ENCODE measurements at places on chromosomes 3 and 15.

GRCh38 chr15:94620632-94621031 is 389.3 kb downstream of the MCTP2 start:
- DNase-seq: no peak

DNA sequence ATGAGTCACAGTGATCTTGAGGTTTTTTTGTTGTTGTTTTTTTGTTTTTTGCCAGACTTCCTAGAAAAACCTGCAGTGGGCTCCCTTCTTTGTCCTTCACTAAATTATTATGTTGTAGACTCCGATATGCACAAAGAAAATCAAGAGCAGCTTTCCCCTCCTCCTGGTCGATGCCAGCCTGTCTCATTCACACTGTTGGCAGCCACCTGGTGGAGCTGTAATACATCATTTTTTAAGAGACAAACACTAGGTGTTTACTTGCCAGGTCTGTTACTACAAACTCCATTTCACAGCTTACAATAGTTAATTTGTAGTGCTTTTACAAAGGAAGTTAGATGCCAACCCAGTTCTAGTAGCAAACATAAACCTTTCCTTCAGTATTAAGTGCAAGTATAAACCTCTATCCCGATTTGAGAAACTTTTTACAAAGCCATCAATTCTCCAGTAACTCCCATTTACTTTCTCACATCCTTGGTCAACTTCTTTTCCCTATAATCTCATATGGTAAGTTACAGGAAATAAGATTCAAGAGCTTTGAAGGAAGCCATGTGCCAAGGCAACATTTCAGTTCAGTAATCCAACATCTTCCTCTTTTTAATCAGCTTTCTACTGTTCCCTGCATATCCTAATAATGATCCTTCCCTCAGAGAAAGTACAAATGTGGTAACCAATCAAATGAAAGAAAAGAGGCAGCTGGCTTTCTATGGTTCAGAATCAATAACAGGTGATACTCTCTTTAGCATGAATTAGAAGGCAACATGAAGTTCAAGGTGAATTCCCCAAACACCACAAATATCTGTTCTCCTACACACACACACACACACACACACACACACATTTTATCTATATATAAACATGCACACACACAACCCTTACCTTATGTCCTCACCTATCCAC is 14.0 kb downstream of the AAGAB start:
- DNase-seq: peak; percentile 66

- DNase-seq: no peak
These were observed 32.4 kb downstream of the CCDC12 start for GRCh38 chr3:46944191-46944590.

GRCh38 chr15:20340931-20341661 is 200.5 kb downstream of the GOLGA6L6 start:
- DNase-seq: peak; percentile 82

GRCh38 chr3:69009559-69010410 is 3.7 kb downstream of the EOGT start:
- DNase-seq: no peak

DNA sequence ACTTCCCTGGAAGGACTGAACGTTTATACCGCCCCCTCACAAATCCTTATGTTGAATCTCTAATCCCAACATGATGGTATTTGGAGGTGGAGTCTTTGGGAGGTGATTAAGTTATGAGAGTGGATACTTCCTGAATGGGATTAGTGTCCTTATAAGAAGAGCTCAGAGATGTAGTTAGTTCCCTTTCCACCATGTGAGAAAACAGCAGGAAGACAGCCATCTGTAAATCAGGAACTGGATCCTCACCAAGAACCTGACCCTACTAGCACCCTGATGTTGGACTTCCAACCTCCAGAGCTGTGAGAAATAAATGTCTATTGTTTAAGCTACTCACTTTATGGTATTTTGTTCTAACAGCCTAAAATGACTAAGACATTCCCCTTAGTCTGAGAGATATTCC is 33.3 kb upstream of the SACM1L start:
- no peak for DNase-seq

DNA sequence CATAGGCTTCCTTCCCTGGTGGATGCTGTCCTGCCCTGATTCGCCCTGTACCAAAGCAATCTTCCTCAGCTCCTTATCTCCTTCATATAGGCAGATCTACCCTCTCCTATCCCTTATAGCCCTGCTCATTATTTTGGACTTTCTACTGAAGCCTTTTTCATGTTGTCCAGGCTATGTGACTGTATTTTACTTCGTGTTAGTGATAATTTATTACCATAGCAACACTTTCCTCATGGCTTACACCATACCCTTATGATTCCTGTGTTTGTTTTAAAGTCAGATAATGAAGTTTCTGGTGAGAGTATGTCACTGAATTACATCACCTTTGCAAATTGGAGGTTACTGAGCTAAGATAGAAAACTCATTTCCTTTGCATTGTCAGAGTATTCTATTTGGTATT is 352.6 kb downstream of the NLGN1 start:
- DNase-seq: no peak

DNA sequence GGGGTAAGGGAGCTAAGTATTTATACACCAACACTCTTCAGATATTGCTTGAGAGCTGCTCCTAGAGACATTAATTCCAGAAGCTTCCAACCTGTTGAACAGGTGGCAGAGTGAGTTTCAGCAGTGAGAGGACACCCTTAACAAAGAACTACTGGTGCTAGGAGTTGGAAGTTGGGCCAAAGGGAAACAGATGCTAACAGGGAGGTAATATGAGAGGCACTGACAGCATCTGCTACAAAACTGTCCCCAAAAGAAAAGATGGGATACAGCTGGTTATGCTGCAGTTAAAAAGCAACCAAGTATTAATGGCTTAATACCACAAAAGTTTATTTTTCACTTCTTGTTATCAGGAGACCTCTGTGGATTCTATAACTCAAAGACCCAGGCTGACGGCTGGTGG is 104.5 kb upstream of the SATB1 start:
- DNase-seq: no peak

DNA sequence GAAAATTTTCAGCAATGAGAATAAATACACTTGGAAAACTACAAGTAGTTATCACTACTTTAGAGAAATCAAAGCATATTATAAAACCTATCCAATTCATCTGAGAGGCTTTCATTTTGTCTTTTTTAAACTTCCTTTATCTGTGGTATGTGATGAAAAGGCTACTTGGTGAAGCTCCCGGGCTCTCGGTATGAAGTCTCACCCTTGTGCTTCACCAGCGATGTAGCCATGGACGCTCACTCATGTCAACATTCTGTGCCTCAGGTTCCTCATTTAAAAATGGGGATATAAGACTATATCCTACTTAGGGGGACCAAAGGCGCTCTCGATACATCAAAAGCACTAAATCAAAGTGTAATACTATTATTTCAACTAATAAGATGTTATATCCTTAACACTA is 14.9 kb downstream of the SATB1 start:
- DNase-seq: no peak

DNA sequence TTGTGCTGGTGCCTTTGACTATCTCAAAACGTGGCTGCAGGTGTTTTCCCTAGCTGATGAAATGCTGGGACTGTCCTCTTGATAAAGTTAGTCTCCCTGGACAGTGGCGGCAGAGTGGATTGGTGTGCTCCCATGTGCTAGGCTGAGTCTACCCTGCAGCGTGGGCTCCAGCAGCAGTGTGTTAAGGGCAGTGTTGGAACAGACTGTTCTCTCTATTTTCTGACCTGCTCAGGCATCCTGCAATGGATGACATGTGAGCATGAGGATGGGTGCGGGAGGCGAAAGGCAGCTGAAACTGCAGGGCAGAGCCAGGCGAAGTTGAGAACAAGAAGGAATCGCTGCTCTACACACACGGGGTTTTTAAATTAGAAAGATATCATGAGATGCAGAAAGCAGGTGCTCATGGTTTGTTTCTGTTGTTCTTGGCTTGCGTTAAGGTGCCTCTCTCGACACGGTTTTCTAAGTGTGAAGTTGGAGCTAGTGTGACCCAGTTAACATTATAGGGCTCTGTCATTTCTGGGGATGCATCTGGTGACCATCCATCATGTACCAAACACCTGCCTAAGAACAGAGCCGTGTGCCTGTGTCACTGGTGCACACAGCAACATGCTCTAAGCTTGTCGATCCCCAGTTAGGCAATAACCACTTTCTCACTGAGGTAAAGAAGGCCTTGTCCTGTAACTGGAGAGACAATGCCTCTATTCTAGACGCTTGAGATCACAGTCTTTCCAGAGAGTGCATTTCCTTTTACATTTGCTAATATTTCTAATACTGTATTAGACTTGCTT is 44.3 kb downstream of the SLCO3A1 start:
- no peak for DNase-seq

- DNase-seq: no peak
These were observed 432.2 kb upstream of the LMCD1 start for GRCh38 chr3:8069471-8069870.

DNA sequence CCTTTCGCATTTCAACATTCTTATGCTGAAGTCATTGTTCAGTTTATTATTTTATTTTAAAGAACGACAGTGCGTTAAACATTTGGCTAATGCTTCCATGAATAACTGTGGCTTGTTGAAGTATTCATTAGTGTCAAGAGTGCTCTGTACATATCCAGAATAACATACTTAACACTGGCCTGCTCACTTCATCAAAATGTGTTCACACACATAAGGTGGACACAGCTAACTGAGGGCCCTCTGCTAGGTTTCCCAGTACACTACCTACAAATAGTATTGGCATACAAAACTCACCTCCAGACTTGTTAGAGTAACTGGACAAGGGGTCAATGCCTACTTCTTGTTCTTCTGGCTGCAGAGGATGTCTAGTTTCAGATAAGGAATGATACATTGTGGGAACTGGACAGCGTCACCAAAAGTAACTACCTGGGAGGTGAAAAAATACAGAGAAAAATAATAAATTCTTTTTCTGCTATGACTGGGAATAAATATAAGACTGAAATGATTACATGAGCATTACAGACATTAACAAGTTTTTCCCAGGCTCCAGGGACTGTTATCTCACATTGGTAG is 234.2 kb downstream of the TBC1D5 start:
- no peak for DNase-seq

DNA sequence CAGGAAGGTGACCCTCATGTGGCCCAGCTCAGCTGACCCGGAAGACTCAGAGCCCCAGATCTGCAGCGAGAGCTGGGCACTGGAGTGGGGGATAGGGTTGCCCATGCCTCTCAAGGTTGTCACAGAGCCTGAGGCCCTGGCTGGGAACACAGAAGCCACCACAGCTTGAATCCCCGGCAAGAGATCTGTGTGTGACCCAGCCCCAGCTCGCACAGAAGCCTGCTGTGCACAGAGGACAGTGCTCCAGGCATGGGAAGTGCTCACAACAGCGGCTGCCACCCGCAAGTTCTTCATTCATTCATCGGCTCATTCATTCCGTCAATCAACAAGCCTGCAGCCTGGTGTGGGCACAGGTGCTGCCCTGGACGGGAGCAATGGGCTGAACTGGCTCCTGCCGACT is 36.4 kb downstream of the DNAJB8 start:
- DNase-seq: no peak

DNA sequence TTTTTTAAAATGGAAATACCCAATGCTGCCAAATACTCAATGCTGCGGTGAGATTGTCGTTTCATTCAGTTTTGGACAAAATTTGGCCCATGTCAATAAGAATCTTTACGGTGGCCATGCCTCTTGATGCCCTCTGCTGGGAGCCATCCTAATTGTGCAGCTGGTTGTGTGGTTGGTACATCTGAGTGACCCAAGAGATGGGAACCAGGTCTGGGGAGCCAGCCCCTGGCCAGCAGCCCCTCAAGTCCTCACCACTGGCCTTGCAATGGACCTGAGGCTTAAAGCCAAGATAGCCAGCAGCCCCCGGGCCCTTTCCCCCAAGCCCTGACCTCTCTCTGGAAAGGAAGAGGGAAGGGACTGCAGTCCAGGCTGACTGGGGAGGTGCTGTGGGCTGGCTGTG is 36.4 kb upstream of the ESYT3 start:
- no peak for DNase-seq

DNA sequence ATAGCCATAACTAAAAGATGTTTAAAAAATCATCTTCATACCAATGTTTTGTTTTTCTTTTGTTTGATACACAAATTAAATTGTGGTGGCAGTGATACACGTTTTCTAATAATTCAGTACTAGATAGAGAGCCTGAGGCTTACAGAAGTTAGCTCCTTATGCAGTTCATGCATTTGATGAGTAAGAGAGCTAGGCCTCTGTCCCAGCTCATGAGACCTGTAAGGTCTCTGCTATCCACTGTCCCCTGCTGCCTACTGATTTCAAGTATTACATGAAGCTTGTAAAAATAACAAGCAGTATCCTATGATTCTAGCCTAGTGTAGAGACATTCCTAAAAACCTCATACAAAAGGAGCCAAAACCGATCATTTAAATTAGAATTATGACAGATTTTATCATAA is 144.5 kb downstream of the MBNL1 start:
- DNase-seq: no peak

DNA sequence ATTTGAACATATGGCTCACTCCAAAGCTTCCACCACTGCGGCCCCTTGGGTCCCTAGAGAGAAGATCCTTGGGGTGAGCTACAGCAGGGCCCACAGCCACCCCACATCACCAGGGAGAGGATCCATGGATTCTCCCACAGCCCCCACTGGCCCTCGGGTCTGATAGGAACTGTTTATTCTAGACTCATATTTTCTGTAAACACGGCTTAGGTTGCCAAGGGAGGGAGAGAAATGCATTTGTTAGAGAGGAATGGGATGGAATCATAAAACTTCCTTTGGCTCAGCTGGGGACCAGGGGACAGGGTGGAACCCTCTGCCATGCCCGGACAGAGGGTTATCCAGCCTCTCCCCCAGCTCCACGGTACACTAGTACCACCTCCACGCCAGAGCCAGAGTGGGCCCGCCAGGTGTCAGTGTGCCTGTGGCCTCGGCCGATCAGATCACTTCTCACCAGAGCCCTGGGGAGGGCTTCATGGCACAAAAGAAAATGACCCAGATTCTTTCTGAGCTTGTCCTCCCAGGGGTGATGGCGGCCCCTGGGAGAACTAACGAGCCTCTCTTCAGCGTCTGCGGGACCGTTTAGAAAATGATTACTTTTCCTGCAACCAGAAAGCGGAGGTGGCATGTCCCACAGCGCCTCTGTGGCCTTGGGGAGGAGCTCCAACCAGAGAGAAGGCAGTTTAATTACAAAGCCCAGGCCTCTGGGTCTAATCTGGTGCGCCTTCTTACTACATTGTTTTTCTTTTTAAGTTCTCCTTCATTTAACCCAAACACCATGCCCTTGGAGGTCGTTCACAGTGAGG is 33.7 kb downstream of the ADCY5 start:
- no peak for DNase-seq

DNA sequence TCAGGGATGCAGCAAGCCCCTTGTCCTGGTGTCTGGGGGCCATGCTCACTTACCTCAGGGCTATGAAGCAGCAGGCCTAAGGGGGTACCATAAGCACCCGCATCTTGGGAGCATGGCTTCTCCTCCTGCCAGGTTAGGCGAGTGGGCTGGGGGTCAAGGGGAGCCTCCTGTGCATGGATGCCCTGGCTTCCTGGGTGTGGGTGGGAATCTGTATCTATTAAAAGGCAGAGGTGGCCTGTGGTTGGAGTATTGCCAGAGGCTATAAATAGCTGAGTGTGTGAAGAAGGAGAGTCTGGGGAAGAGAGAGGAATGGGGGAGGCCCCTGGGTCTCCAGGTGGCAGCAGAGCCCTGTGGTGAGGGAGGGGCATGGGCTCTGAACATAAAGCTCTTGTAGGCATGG is 19.5 kb downstream of the ACVR2B start:
- DNase-seq: no peak

All from activated effector memory CD4-positive, alpha-beta T cell treated with anti-CD3 and anti-CD28 coated beads, Interleukin-2, amount 50 U/mL, for 16 hours (primary cell).